ENCODE measurements at places on chromosomes 5 and 9.
A peak's percentile ranks its signal among the peaks of the same experiment; 100 is the strongest.

DNA sequence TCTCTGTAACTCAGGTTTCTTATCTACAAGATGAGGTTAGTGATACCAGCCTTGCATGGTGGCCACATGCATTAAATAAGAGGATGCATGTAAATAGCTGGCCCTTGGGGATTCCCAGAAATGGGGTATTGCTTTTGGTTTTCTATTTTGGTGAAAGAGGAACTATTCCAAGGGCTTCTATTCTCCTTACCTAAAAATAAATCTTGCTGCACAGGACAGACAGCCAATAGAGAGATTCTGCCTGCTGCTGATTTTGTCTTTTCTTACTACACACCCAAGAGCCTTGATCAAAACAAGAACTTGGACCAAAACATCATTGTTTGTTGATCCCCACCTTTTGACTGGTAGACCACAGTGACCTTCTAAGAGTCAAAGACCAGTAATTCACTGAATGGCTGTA lies 161.8 kb downstream of the PJA2 start:
- no peak for DNase-seq

GRCh38 chr5:40437452-40437861 lies 242.3 kb upstream of the PTGER4 start:
- DNase-seq: peak; percentile 64

- DNase-seq: no peak
These were observed 10.6 kb downstream of the PTGS1 start for GRCh38 chr9:122381206-122381950.

GRCh38 chr9:132187121-132187620 lies 25.3 kb downstream of the NTNG2 start:
- DNase-seq: no peak

DNA sequence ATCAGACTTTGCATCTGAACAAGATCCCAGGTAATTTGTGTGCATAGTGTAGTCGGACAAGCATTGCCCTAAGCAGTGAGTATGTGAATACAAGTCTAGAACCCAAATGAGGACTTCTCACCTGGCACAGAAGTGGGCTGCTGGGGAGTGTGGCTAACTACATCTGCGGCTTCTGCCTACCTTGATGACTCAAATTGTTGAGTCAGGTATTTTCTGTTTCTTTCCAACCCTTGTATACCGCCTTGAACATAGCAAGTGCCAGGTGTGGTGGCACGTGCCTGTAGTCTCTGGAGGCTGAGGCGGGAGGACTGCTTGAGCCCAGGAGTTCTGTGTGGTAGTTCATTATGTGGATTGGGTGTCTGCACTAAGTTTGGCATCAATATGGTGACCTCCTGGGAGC lies 7.9 kb upstream of the JADE2 start:
- DNase-seq: no peak

GRCh38 chr9:107948086-107948485 lies 458.5 kb upstream of the KLF4 start:
- no peak for DNase-seq
